ENCODE measurements at places on chromosomes 16 and 17.
A peak's percentile ranks its signal among the peaks of the same experiment; 100 is the strongest.

DNA sequence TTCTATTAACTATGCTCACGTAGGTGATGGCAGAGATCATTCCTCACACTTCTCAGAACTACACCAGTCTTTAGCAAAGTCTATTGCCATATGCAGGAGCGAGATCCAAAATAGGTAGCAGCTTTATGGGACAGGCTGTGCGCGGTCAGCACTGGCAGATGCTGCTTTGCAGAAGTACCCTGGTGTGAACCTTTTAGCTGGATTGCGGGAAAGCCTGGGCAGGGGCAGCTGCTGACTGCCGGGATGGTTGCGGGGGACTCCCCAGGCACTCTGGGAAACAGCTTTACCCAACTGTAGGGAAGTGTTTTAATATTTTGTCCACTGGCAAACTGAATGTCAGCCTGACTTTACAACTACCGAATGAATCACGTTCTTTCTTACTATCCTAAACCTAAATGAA, 251.3 kb downstream of the HS3ST3A1 start:
- DNase-seq: no peak

GRCh38 chr17:49687878-49688491, 10.1 kb upstream of the SPOP start:
- DNase-seq: no peak

- no peak for DNase-seq
Measured at GRCh38 chr17:71109697-71110096, 940.4 kb downstream of the KCNJ2 start.

DNA sequence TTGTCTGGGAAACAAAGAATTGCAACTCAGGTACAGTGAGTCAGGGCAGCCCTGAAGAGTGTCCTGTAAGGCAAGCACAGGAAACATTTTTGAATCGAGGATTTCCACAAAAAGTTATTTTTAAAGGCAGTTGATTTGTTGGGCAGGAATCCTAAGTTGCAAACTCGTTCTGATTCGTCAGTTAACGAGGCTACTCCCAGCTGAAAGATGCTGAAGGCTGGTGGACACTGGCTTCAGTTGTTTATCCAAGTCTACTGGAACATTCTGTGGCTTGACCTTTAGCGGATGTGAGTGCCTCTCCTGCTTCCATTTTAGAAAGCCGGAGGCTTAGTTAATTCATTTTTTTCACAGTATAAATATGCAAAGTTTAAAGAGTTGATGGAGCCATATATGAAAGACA, 84.2 kb downstream of the KCNJ12 start:
- no peak for DNase-seq

DNA sequence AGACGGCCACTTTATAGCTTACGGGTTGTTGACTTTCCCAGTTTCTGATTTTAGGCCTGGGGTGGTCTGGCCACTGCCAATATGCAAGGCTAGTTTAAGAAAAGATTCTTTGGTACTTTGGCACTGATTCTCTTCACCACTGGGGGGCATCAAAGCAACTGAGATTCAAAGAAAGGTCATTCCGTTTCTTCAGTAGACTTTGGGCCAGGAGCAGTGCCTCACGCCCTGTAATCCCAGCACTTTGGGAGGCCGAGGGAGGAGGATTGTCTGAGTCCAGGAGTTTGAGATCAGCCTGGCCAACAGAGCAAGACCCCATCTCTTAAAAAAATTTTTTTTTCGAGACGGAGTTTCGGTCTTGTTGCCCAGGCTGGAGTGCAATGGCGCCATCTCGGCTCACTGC, 53.0 kb downstream of the RPA1 start:
- peak; percentile 42 for DNase-seq

DNA sequence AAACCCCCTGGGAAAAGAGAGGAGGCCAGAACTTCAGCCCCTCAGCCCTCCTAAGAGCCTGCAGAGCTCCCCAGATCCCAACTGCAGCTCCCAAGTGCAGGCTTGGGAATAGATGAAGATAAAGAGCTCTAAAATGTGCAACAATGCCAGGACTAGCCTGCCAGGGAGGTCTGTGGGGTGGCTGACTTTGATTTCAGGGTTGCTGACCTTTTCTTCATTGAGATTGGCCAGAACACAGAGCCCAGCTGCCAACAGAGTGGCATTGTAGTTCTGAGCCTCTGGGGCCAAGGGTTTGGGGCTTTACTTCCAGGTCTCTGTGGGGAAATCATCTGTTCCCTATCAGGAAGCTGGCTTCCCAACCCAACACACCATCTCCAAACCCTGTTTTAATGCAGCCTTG, 120.6 kb downstream of the COPRS start:
- DNase-seq: no peak

DNA sequence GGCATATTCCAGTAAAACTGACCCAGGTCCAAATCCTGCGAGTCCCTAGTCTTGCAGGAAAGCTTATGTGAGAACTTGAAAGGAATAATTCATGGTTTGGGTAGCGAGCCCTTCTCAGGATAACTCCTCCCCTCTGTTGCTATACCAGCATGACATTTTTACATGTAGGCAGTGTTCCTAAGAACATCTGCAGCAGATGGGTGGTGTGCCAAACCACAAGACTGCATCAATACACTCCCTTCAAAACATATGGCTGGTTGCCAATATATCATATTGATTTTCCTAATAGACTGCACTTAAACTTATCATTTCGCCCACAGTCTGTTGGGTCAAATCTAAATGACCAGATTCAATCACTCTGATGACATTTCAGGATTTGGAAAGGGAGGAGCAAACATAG, 19.9 kb downstream of the PSME3IP1 start:
- DNase-seq: peak; percentile 27

DNA sequence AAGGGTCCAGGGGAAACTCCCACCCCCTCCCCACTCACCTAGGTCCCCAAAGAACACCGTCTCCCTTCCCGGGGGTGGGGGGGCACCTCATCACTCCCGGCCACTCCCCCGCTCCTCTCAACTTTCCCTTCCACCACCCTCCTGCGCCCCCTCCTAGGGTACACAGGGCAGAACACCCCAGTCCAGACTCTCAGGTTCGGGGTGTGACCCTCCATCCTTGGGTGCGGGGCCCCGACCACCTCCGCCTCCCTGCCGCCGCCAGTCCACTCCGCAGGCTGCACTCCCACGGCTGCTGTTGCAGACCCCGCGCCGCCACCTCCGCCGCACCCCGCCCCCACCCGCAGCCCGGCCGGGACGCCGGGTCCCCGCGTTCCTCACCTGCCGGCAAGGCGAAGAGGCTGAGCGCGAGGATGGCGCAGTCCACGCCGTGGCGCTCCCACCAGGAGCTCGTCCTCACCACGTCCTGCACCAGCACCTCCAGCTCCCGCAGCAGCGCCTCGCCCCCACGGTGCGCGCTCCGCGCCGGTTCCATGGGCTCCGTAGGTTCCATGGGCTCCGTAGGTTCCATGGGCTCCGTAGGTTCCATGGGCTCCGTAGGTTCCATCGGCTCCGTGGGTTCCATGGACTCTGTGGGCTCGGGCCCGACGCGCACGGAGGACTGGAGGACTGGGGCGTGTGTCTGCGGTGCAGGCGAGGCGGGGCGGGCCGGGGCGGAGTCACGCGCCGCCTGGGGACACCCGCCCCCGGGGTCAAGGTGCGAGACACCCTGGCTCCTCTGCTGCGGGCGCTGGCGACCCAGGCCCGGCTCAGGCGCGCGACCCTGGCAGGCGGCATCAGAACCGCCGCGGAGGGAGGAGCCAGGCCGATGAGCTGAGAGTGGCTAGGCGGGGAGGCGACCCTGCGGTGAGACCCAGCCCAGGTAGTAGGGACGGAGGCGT, at the start of gene FADS6:
FADS6 (minus strand) TSS at position 660 of the 938 bp plus-strand sequence; CDS start at position 622, 38 bp downstream.
- no peak for DNase-seq

- no peak for DNase-seq
Measured at GRCh38 chr16:283033-283805, at the start of gene PDIA2. Gene PDIA2 (plus strand): TSS chr16:283164. CDS start chr16:283170, 6 bp downstream.

DNA sequence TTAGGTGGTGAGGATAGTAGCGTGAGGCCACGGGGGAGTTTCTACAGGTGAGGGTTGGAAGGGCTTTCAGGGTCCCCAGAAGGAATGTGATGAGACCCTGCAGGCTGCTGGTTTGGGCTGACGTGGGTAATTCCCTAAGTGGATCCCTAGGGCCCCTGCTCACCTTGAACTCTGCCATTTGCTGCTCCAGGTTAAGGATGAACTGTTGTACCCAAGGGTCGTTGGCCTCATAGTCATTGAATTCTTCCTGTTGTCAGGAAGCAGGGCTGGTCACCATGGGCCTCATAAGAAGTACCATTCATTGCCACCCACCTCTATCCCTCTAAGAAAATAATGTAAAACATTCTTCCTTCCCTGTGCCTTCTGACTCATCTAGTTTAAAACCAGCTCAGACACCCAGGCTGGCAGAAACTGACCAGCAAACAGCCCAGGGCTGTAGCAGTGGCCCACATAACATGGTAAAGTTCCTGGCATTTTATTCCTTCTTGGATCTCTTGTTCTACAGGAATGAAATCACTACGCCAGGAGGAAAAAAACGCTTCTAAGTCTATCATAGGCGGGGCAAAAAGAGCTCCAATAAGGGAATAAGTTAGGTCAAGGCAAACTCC, 27.6 kb downstream of the FCSK start:
- no peak for DNase-seq

Measured in hematopoietic multipotent progenitor cell treated with erythropoietin and hydrocortisone succinate and interleukin-3 and kit ligand, for 15 days (in vitro differentiated cells).